Vein endothelial cell (primary cell): ENCODE measurements at places on chromosomes 16 and 17. TPM values are rescaled to one million over a fixed set of nuclear protein-coding genes. Genes with fewer than 3 reads are reported as not detected.

Gene CTRB2
- not detected in 2 replicates for total RNA-seq

Gene KRTAP4-4
- total RNA-seq = not detected in 2 replicates

Gene PPL
- 1.3 and 2.6 TPM in 2 replicates for total RNA-seq

Gene CIBAR2
- 0.33 TPM in 1 of 2 replicates, not detected in the other for total RNA-seq

Gene KRTAP2-1
- not detected in 2 replicates for total RNA-seq

Gene HOXB6
- 16.0 and 19.8 TPM in 2 replicates for total RNA-seq

Gene KRTAP4-3
- total RNA-seq = not detected in 2 replicates
